ENCODE measurements at places on chromosomes 5 and 9. TPM values are rescaled to one million over a fixed set of nuclear protein-coding genes. Genes with fewer than 3 reads are reported as not detected.

FSD1L gene
- 17.0 TPM for polyA plus RNA-seq

AGXT2 gene
- not detected for polyA plus RNA-seq

DNA sequence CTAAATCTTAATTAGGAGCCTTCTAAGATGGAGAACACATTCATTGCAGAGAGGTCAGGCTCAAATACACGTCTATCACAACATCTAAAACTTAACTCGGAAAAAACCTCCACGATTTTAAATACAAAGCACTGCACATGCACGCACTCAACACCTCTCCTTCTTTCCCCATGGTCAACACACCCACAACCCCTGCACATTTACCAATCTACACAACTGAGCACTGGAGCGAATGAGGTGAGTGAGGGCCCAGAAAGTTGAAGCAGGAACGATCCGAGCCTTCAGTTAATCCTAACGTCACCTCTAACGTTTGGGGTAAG is 278 bp upstream of the NIPSNAP3A start:
- DNase-seq, result no peak

GRCh38 chr9:91483835-91484234 is 60.2 kb upstream of the NFIL3 start:
- no peak for DNase-seq

GRCh38 chr5:76642390-76643040 is 19.3 kb upstream of the F2RL2 start:
- DNase-seq, result no peak

GRCh38 chr5:1745123-1745795 is 54.4 kb downstream of the MRPL36 start:
- no peak for DNase-seq

ANKHD1 gene
- 56.7 TPM for polyA plus RNA-seq

- no peak for DNase-seq
Measured at GRCh38 chr9:28707616-28708015, 1134.3 kb upstream of the C9orf72 start.

GFI1B gene
- polyA plus RNA-seq, result 0.39 TPM

SLCO4C1 gene
- polyA plus RNA-seq, result 2.3 TPM

DNA sequence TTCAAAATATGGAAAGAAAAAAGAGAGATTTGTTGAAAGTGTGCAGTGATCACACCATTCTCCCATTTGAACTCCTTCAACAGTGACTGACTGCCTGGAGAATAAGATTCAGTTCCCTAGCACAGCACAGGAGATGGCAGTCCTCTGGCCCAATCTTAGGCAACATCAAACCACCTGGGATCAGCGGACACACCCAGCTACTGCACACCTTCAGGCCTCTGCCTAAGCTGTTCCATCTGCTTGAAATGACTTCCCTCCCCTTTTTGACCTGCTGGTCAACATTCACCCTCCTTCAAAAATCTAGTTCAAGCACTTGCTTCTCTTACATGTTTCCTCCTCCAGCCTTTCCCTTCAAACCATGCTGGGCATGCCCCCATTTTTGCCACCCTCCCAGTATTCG is 4.5 kb downstream of the MAPK9 start:
- no peak for DNase-seq

CD180 gene
- polyA plus RNA-seq, result 0.92 TPM

RNF145 gene
- polyA plus RNA-seq, result 31.3 TPM

TRIM14 gene
- polyA plus RNA-seq, result 1.0 TPM

- DNase-seq, result no peak
Measured at GRCh38 chr5:159850160-159850559, 66.1 kb upstream of the ADRA1B start.

CD72 gene
- 2.6 TPM for polyA plus RNA-seq

- no peak for DNase-seq
Measured at GRCh38 chr9:133523106-133523505, 1.7 kb downstream of the MYMK start.

POLE3 gene
- 45.3 TPM for polyA plus RNA-seq

PRRT1B gene
- polyA plus RNA-seq, result 0.10 TPM

DNA sequence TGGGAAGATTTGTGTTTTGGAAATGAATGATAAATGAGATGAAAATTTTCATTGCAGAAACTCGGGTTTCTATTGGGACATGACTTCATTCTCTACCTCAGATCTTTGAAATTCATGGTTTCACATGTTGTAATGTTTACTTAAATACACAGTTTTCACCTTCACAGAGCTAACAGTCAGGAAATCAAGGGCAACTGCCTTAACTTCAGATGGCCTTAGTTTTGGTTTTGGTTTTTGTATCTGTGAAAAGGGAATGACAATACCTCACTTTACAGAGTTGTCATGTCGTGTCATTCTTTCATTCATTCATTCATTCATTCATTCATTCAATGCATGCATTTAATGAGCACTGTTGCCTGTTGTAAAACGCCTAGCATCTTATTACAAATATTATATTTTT is 41.9 kb downstream of the NIM1K start:
- DNase-seq, result no peak

- no peak for DNase-seq
Measured at GRCh38 chr5:145718956-145719355, 116.2 kb downstream of the PRELID2 start.

CCDC183 gene
- polyA plus RNA-seq, result 1.9 TPM

LHX6 gene
- polyA plus RNA-seq, result 5.1 TPM

Data from forelimb muscle (tissue), 1 donor.